CD4-positive, alpha-beta T cell treated with Interleukin-6 at 100 ng/mL for 8 hours (primary cell): ENCODE measurements at places on chromosomes 6 and 20.

GRCh38 chr20:35711588-35712209, 12.5 kb downstream of the ROMO1 start:
- DNase-seq: no peak

GRCh38 chr20:652615-653109, 338 bp downstream of the SRXN1 start:
- DNase-seq: no peak

DNA sequence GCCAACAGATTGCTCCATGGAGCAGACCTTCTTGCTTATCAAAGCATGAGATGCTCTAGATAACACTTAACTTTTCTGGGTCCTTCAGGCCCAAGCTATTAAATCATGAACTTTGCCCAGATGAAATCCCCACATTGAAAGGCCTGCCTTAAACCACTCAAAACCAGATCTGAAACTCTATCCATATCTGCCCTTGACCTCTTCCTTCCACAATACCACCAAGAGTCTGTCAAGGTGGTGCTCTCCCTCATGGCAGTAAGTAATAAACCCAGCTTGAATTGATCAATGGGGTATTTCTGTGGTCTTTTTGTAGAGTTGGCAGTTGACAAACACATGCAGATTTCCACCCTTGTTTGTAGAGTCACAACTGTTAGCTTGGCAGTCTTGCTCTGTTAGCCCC, 135.5 kb downstream of the ISM1 start:
- no peak for DNase-seq

DNA sequence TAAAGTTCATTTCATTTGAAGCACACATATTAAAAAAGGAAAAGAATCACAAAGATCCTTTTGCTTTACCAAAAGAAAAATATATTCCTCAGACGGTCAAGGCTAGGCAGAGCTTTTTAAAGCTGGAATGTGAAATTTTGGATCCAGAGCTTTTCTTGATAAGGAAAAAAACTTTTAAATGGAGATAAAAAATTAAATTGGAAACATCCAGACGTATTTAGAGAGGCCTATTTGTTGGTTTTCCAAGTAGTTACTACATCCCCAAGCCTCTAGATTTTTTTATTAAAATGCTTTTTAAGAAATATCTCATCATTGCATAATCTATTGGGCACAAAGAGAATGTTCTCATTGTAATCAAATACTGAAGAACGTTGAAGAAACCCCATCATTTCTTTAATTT, 385.7 kb upstream of the CITED2 start:
- DNase-seq: no peak

DNA sequence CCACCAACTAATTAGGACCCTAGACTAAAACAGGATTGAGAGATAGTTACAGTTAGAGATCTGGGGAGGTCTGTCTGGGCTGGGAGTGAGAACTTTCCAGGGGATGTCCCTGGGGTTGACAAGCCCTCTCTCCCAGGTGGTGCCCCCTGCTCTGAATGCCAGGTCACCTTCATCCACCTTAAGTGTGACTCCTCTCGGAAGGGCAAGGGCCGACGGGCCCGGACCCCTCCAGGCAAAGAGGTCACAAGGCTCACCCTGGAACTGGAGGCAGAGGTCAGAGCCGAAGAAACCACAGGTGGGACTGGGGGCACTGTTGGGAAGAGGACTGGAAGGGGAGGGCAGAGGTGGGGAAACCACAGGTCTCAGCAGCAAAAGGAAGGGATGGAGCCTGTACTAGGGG, 17.0 kb upstream of the ZNF76 start:
- DNase-seq: no peak

DNA sequence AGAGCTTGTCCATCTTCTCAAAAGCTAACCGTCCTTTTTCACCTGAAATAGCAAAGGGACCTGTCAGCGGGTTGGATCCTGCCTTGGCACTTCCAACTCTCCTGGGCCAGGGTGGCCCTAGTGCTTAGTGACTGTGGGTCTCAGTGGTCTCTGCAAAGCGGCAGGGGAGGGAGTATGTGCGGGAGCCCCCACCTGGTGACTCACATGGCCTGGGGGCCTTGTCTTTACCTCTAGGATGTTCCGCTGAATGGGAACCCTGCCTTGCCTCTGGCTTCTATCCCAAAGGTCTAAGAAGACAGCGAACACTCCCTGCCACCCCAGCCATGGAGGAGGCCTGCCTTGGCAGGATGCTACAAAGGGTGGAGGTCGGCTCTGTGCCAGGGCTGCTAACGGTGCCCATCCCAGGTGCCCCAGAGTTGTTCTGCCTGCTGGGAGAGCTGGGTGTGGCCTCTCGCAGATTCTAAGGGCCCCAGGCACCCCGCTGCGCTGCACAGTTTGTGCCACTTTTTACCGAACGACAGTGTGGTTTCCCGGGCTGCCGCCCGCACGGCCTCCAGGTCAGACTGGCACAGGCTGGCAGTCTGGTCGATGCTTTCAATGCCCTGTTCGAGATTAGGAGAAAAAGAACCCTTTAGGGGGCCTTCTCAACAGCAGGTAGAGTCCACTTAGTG, 77.2 kb downstream of the PTPN1 start:
- no peak for DNase-seq
